Pancreas (tissue), 10 donors: ENCODE measurements at places on chromosomes 1 and 21. TPM values are rescaled to one million over a fixed set of nuclear protein-coding genes. Genes with fewer than 3 reads are reported as not detected.

GRCh38 chr21:42509244-42509643 is 4.4 kb upstream of the SLC37A1 start:
- no peaks in the 10 kb centered on the region for H3K4me1 ChIP-seq
- H3K27me3 ChIP-seq = no peaks in the 10 kb centered on the region
- DNase-seq = no peak
- no peaks in the 10 kb centered on the region for H3K36me3 ChIP-seq
- H3K4me3 ChIP-seq = no peak overlapping the region

GRCh38 chr21:14869984-14870852 is 194.6 kb downstream of the NRIP1 start:
- no peak for DNase-seq
- H3K36me3 ChIP-seq = no peaks in the 10 kb centered on the region
- no peak overlapping the region for H3K27ac ChIP-seq

- H3K27me3 ChIP-seq = no peaks in the 10 kb centered on the region
- H3K4me1 ChIP-seq = no peaks in the 10 kb centered on the region
- no peaks in the 10 kb centered on the region for H3K36me3 ChIP-seq
- H3K4me3 ChIP-seq = no peak overlapping the region
Observed at GRCh38 chr1:7406641-7407543, 364.2 kb upstream of the VAMP3 start.

DNA sequence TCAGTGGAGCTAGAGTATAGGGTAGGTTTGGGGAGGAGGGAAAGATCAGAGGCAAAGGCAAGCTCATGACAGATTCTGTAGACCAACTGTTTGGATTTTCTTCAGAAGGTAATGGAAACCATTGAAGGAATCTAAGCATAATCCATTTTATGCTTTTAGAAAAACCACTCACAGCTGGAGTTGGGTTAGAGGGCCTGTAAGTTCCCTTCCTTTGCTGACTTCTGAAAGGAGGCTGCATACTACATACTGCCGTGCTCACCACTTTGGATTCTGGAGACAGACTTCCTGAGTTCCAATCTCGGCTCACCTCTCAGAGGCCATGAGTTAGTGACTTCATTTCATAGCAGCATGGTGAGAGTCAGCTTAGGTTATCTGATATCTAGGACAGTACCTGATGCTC is 6.4 kb upstream of the SYT2 start:
- DNase-seq = no peak
- H3K27ac ChIP-seq = no peak overlapping the region
- no peaks in the 10 kb centered on the region for H3K4me1 ChIP-seq
- no peaks in the 10 kb centered on the region for H3K36me3 ChIP-seq
- no peak overlapping the region for H3K4me3 ChIP-seq
- no peaks in the 10 kb centered on the region for H3K27me3 ChIP-seq

- H3K4me3 ChIP-seq = no peak overlapping the region
- no peaks in the 10 kb centered on the region for H3K27me3 ChIP-seq
- H3K4me1 ChIP-seq = no peaks in the 10 kb centered on the region
Observed at GRCh38 chr21:22791986-22792560, 1793.9 kb downstream of the NCAM2 start.

GRCh38 chr1:36778740-36779139 is 255.6 kb downstream of the GRIK3 start:
- H3K36me3 ChIP-seq = no peaks in the 10 kb centered on the region
- H3K27me3 ChIP-seq = no peaks in the 10 kb centered on the region
- no peak overlapping the region for H3K4me3 ChIP-seq
- H3K27ac ChIP-seq = no peak overlapping the region

DNA sequence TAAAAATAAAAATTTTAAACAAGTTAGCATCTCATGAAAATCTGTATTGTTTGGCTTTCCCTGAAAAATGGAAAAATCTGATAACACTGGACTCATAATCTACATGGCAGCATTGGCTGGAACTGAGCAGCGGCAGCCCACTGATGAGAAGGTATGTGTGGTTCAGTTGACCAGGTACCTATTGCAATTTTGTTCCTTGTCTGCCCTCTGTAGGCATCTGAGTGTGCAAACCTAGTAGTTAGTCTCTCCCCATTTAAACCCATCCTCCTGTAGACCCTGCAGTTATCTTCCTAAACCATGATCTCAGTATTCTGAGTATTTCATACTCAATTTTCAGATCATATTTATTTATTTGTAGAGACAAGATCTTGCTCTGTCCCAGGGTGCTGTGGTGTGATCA is 59.4 kb upstream of the SERBP1 start:
- H3K4me1 ChIP-seq = no peaks in the 10 kb centered on the region
- no peak overlapping the region for H3K4me3 ChIP-seq
- no peaks in the 10 kb centered on the region for H3K36me3 ChIP-seq
- H3K27ac ChIP-seq = no peak overlapping the region
- no peaks in the 10 kb centered on the region for H3K27me3 ChIP-seq

DNA sequence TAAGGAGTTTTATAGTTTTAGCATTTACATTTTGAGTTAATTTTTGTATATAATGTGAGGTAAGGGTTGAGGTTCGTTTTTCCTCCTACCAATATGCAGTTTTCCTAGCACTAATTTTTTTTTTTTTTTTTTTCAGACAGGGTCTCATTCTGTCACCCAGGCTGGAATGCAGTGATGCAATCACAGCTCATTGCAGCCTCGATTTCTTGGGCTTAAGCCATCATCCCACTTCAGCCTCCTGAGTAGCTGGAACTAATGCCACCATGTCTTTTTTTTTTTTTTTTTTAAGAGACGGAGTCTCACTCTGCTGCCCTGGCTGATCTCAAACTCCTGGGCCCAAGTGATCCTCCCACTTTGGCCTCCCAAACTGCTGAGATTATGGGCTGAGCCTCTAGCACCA is 2.5 kb upstream of the UBASH3A start:
- DNase-seq = no peak
- no peaks in the 10 kb centered on the region for H3K27me3 ChIP-seq
- no peaks in the 10 kb centered on the region for H3K4me1 ChIP-seq
- H3K36me3 ChIP-seq = no peaks in the 10 kb centered on the region

DNA sequence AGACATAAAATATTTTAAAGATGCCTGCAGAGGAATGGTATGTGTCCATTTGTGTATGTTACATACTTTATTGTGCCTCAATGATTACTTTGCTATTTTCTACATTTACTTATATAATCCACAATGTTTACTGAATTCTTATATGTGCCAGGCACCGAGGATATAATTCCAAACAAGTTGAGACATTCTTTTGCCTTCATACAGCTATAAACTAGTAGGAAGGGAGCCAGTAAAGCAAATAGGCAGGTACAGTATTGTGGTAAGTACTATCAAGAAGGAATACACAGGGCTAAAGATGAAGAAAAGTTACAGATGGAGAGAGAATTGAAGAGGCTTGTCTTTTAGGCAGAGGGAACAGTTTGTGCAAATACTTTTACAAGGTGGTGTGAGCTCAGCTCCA is 131.6 kb downstream of the DISP1 start:
- H3K4me3 ChIP-seq = no peak overlapping the region
- no peak overlapping the region for H3K27ac ChIP-seq
- DNase-seq = no peak

- H3K27me3 ChIP-seq = no peaks in the 10 kb centered on the region
- H3K36me3 ChIP-seq = no peaks in the 10 kb centered on the region
- no peak overlapping the region for H3K27ac ChIP-seq
- H3K4me1 ChIP-seq = peaks cover 37% of the 10 kb centered on the region
- no peak overlapping the region for H3K4me3 ChIP-seq
Observed at GRCh38 chr21:41328660-41329607, 12.3 kb downstream of the FAM3B start.

GRCh38 chr1:94036730-94037129 is 84.2 kb downstream of the ABCA4 start:
- no peaks in the 10 kb centered on the region for H3K36me3 ChIP-seq
- H3K27ac ChIP-seq = no peak overlapping the region
- no peaks in the 10 kb centered on the region for H3K27me3 ChIP-seq
- H3K4me1 ChIP-seq = no peaks in the 10 kb centered on the region

DNA sequence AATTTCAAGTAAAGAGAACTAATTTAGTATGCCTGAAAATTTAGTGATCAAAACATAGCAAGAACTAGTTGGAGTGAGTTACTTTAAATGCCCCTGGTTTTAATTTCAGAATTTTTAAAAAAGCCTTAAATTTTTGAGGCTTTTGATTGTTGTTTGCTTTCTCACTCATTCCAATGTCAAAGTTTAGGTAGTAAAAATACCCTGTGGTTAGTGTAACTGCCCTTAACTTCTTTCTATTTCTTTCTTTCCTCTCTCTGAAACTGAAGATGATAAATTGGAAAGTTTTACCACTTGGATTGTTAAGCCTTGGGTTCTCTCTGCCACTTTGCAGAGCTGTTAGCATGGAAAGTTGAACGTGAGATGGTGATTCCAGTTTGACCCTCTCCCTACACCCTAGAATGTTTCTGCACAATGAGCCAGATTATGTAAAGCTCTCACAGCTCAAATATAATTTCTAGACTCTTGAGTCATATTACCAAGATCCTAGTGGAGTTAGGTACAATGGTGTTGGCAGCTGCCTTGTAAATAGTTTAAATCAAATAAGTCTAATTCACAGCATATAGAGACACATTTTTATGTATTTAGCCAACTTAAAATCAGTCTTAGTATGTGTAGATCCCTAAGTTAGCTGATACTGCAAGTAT is 192.4 kb upstream of the SGIP1 start:
- DNase-seq = no peak
- no peaks in the 10 kb centered on the region for H3K36me3 ChIP-seq
- no peak overlapping the region for H3K27ac ChIP-seq
- peaks cover 4% of the 10 kb centered on the region for H3K27me3 ChIP-seq

DNA sequence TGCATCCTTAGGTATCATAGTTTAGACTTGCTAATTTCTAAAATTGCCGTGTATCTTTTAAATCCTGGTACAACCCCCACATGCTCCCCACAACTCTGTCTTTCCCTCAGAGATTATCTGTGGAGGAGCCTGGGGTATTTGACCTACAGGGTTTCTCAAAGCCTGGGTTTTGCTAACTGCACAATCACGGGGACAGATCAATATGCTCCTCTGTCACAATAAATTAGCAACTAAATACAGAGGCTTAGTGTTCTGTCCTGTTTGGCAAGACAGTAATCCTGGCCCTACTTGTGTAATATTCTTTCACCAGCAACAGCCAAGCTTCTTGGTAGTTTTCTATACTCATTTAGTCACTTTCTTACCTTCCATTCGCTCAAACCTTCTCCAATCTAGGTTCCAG is 8.5 kb downstream of the ECHDC2 start:
- H3K4me1 ChIP-seq = no peaks in the 10 kb centered on the region
- H3K36me3 ChIP-seq = peaks cover 5% of the 10 kb centered on the region
- H3K27me3 ChIP-seq = no peaks in the 10 kb centered on the region
- no peak overlapping the region for H3K27ac ChIP-seq
- H3K4me3 ChIP-seq = no peak overlapping the region

DNA sequence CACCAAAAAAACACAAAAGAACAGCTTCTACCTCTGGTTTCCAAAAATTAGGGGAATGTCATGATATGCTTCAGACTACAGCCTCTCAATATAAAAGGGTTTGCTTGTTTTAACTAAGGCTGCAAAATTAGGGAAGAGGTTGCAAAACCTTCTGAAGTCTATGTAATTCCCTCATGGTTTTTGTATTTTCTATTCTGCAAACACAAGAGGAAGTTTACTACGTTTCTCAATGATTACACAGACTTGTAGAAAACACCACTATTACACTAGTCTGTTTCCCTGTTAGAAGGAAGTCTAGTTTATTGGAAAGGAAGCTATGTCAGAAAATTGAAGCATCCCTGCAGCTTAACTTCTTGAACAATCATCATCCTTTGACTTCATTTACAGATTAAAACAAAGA is 229.7 kb upstream of the FMN2 start:
- no peak overlapping the region for H3K27ac ChIP-seq
- no peak overlapping the region for H3K4me3 ChIP-seq
- H3K27me3 ChIP-seq = no peaks in the 10 kb centered on the region
- no peak for DNase-seq
- H3K4me1 ChIP-seq = peaks cover 2% of the 10 kb centered on the region

GRCh38 chr1:3173381-3173980 is 104.5 kb downstream of the PRDM16 start:
- no peak overlapping the region for H3K4me3 ChIP-seq
- no peaks in the 10 kb centered on the region for H3K27me3 ChIP-seq
- no peak for DNase-seq

GRCh38 chr1:4652631-4653327 is 1.6 kb upstream of the AJAP1 start:
- no peaks in the 10 kb centered on the region for H3K27me3 ChIP-seq
- no peak overlapping the region for H3K27ac ChIP-seq
- no peak overlapping the region for H3K4me3 ChIP-seq
- no peaks in the 10 kb centered on the region for H3K4me1 ChIP-seq
- H3K36me3 ChIP-seq = no peaks in the 10 kb centered on the region

GRCh38 chr1:52748119-52748518 is 21.9 kb downstream of the ZYG11B start:
- H3K4me3 ChIP-seq = no peak overlapping the region
- H3K36me3 ChIP-seq = no peaks in the 10 kb centered on the region
- H3K4me1 ChIP-seq = peaks cover 14% of the 10 kb centered on the region

GRCh38 chr1:81670286-81670685 is 130.4 kb upstream of the ADGRL2 start:
- peak; percentile 61 for DNase-seq
- no peaks in the 10 kb centered on the region for H3K27me3 ChIP-seq
- H3K36me3 ChIP-seq = no peaks in the 10 kb centered on the region
- H3K4me1 ChIP-seq = peaks cover 3% of the 10 kb centered on the region

DNA sequence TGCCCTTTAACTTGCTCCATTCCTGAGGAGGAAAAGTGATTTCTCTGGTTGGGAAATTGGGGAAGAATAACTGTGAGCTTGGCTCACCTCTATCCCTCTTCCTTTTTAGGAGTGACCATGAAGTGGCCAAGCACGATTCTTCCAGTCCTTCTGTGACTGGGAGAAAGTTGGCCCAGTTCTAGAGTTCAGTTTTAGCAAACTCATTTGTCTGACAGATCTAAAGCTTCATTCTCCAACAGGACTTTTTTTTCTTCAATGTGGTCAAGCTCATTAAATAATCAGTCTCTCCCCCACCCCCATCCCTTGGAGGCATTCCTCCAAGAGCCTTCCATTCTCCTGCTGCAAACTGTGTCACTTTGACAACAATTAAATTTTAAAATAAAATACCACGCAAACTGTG is 6.4 kb upstream of the AGL start:
- DNase-seq = no peak
- no peak overlapping the region for H3K27ac ChIP-seq
- H3K27me3 ChIP-seq = no peaks in the 10 kb centered on the region
- no peaks in the 10 kb centered on the region for H3K4me1 ChIP-seq
- H3K4me3 ChIP-seq = no peak overlapping the region
- no peaks in the 10 kb centered on the region for H3K36me3 ChIP-seq

GRCh38 chr1:230208619-230209261 is 141.7 kb downstream of the GALNT2 start:
- peaks cover under 1% of the 10 kb centered on the region for H3K36me3 ChIP-seq
- H3K4me1 ChIP-seq = peaks cover 29% of the 10 kb centered on the region
- H3K4me3 ChIP-seq = no peak overlapping the region
- no peak for DNase-seq
- H3K27me3 ChIP-seq = no peaks in the 10 kb centered on the region

The MYCL gene
- 17.9 TPM for total RNA-seq

The SPATA21 gene
- not detected for total RNA-seq

The TGFB2 gene
- total RNA-seq = 2.8 TPM

The C8A gene
- total RNA-seq = 0.38 TPM

The WNT3A gene
- not detected for total RNA-seq

The FCGR3A gene
- 8.7 TPM for total RNA-seq

The NR5A2 gene
- 77.8 TPM for total RNA-seq

The CENPF gene
- 0.28 TPM for total RNA-seq

The UBR4 gene
- total RNA-seq = 45.3 TPM

The HLX gene
- 2.6 TPM for total RNA-seq

The E2F2 gene
- total RNA-seq = not detected

The DCST2 gene
- 0.23 TPM for total RNA-seq

The PPCS gene
- total RNA-seq = 34.7 TPM
